Activated T-helper 2 cell treated with anti-CD3 and anti-CD28 coated beads, Interferon-gamma antibody, Interleukin-2, Interleukin-4, amounts not matched to agents 10 μg/mL and 5 μg/mL and 100 μg/mL, durations not matched to agents 14 hours and 24 hours and 36 hours (primary cell): ENCODE measurements at places on chromosomes 7 and 10. TPM values are rescaled to one million over a fixed set of nuclear protein-coding genes. Genes with fewer than 3 reads are reported as not detected.
A peak's percentile ranks its signal among the peaks of the same experiment; 100 is the strongest.

DNA sequence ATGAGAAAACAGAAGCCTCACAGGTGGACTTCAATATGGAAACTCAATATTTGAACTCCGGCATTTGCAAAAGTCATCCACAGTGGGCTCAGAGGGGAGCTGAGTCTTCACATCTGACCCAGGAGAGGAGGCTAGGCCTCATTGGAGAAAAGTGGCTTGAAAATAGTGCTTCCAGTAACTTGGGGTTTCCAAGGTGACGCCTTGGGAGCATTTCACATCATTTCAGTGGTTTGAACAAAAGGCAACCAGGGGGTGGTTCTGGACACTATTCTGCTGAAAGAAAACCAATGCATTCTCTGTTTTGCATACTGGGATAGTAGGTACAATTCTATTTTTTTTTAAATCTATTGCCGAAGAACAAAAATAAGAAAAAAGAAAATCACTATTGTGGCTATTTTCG lies 599.2 kb upstream of the POM121L12 start:
- H3K4me1 ChIP-seq: no peaks in the 10 kb centered on the region
- no peaks in the 10 kb centered on the region for H3K36me3 ChIP-seq
- no peak overlapping the region for H3K4me3 ChIP-seq
- H3K27ac ChIP-seq: no peak overlapping the region
- DNase-seq: no peak
- no peaks in the 10 kb centered on the region for H3K27me3 ChIP-seq

DNA sequence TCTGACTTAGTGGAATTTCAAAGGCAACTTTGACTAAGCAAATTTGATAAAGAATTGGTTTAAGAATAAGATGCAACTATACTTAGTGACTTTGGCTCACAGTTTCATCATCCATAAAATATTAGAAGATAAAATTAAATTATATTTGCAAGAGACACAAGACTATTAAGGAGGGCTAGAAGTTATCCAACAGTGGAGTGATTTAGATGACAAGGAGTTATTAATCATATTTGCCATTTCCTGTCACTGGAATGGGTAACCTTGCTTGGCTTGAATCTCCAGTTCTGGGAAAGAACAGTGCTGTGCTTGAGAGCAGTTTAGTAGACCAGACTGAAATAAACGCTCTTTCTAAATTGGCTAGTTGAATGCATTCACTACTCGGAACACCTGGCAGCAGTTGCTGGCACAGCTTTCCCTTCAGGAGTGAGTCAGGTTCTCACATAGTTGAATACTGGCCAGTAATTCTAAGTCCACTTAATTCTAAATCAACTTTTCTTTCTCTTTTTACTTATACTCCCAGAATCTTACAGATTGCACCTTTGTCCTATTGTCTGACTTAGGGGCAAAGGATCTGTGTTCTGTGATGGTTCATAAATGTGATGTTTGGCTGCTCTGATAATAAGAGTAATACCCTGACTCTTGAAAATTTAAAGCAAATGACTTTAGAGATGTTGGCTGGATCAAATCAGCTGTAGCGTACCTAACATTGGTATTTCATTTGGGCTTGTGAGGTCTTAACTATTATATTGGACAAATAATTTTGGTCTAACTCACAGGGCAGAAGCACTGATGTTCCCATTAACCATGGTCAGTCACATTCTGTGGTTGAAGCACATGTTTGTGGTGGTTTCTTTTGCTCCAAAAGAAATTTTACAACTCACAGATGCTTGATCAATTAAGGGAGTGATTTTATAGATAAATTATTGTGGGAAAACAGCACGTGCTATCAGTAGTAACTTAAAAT lies 16.6 kb downstream of the STMP1 start:
- peaks cover 34% of the 10 kb centered on the region for H3K36me3 ChIP-seq
- H3K27me3 ChIP-seq: no peaks in the 10 kb centered on the region
- no peak overlapping the region for H3K27ac ChIP-seq
- no peak for DNase-seq
- peaks cover 9% of the 10 kb centered on the region for H3K4me1 ChIP-seq

DNA sequence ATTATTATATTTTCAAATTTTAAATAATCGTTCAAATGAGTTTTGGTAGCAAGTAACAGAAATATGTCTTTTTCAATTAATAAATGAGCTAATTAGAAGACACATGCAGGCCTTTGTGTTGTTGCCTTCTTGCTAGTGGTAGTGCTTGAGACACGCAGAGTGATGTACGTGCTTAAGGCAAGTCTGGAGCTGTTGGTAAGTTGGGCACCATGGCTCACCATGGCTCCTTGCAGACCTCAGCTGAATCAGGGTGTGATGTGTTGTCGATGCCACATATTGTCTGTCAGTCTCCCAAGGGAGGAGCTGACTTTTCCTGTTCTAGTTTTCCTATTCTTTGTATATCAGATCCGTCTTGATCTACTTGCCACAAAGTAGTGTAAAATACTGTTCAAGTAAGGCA lies 8.3 kb downstream of the CDK14 start:
- peaks cover 3% of the 10 kb centered on the region for H3K4me1 ChIP-seq
- no peak overlapping the region for H3K27ac ChIP-seq
- no peak overlapping the region for H3K4me3 ChIP-seq
- no peaks in the 10 kb centered on the region for H3K36me3 ChIP-seq
- no peak for DNase-seq
- H3K27me3 ChIP-seq: peaks cover 32% of the 10 kb centered on the region

DNA sequence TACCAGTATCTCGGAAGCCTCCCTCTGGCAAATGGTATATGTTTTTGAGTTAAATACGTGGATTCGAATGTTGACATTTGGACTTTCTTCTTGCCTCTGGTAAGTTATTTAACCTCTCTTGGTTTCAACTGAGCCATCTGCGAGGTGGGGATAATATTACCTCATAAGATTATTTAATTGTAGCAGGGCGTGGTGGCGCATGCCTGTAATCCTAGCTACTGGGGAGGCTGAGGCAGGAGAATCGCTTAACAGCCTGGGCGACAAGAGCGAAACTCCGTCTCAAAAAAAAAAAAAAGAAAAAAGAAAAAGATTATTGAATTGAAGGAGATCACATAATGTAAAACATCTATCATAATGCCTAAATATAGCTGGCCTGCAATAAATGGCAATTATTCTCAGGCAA lies 396 bp upstream of the TAF5 start:
- peaks cover 8% of the 10 kb centered on the region for H3K4me1 ChIP-seq
- H3K4me3 ChIP-seq: peak overlapping the region; percentile 88
- no peaks in the 10 kb centered on the region for H3K27me3 ChIP-seq
- peaks cover 5% of the 10 kb centered on the region for H3K36me3 ChIP-seq

DNA sequence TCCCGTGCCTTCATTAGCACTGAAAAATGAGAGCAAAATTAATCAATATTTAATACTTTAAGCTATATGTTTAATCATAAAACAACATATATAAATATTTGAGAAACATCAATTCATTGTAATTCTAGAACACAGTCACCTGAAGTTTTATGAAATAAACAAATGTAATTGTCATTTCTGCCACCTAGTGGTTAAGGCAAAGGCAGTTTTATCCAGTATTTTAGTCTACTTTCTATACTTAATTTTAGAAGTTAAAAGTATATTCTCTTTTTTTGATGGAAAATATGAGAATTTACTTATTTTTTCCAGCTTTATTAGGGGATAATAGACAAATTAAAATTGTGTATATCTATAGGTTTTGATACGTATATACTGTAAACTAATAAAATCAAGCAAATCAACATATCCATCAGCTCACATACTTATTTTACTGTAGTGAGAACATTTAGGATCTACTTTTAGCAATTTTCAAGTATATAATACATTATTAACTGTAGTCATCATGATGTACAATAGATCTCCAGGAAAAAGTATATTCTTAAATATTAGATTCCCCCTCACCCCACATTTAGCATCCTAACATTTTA lies 16.9 kb downstream of the PCGF6 start:
- H3K27me3 ChIP-seq: no peaks in the 10 kb centered on the region
- no peak for DNase-seq
- no peaks in the 10 kb centered on the region for H3K4me1 ChIP-seq
- peaks cover 30% of the 10 kb centered on the region for H3K36me3 ChIP-seq
- no peak overlapping the region for H3K4me3 ChIP-seq

DNA sequence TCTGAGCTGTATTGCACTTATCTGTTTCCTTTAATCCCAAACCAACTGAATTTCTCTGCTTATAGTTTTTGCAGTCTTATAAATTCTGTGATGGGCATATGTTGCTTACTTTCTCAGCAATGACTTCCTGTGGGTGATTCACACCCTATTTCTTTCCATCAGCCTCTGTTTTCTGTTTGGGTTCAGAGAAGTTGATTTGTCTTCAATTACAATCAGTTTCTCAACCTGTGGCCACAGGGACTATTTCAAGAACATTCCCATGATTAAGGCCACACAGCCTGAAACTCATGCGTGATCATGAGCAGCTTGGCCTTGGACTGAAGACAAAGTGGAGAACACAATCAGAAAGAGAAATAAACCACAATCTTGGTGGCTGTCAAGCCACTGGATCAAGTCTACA lies 1174.6 kb upstream of the C7orf33 start:
- H3K27me3 ChIP-seq: no peaks in the 10 kb centered on the region
- H3K4me3 ChIP-seq: no peak overlapping the region
- H3K36me3 ChIP-seq: no peaks in the 10 kb centered on the region
- no peak for DNase-seq
- no peaks in the 10 kb centered on the region for H3K4me1 ChIP-seq

DNA sequence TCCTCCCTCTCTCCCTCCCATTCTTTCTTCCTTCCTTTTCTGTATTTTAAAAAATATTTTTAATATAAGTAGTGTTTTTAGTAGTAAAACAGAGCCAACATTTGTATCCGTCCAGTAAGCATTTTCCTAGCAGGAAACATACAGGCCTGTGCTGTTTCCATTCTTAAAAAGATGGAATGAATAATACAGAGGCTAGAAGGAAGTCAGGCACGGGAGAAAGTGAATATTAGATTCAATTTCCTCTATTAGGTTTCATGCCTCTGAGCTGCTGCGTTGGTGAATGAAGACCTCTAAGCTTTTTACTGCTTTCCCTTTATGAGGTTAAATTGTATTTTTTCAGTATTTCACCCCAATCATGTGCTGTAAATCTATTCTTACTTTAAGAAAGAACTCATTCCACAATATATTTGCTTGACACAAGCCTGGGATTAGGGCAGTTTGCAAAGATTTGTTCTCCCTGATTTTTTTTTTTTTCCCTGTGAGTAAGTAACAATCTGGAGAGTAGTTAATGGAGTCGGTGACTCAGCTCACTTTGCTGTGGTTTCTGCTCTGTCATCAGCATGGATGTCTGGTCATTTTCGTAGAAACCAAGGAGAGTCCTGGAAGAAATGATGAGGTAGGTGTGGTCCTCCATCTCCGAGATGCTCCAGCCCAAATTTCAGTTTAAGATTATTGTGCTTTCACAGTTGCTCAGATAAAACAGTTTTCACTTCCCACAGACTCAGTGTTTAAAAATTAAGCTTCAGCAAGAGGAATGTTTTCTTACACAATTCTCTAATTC lies 76.1 kb upstream of the PITRM1 start:
- H3K4me1 ChIP-seq: peaks cover 3% of the 10 kb centered on the region
- H3K4me3 ChIP-seq: no peak overlapping the region
- no peak overlapping the region for H3K27ac ChIP-seq
- peaks cover 51% of the 10 kb centered on the region for H3K27me3 ChIP-seq

- H3K27ac ChIP-seq: no peak overlapping the region
- H3K27me3 ChIP-seq: no peaks in the 10 kb centered on the region
- H3K36me3 ChIP-seq: no peaks in the 10 kb centered on the region
Observed at GRCh38 chr10:19730167-19730906, 85.9 kb upstream of the PLXDC2 start.

DNA sequence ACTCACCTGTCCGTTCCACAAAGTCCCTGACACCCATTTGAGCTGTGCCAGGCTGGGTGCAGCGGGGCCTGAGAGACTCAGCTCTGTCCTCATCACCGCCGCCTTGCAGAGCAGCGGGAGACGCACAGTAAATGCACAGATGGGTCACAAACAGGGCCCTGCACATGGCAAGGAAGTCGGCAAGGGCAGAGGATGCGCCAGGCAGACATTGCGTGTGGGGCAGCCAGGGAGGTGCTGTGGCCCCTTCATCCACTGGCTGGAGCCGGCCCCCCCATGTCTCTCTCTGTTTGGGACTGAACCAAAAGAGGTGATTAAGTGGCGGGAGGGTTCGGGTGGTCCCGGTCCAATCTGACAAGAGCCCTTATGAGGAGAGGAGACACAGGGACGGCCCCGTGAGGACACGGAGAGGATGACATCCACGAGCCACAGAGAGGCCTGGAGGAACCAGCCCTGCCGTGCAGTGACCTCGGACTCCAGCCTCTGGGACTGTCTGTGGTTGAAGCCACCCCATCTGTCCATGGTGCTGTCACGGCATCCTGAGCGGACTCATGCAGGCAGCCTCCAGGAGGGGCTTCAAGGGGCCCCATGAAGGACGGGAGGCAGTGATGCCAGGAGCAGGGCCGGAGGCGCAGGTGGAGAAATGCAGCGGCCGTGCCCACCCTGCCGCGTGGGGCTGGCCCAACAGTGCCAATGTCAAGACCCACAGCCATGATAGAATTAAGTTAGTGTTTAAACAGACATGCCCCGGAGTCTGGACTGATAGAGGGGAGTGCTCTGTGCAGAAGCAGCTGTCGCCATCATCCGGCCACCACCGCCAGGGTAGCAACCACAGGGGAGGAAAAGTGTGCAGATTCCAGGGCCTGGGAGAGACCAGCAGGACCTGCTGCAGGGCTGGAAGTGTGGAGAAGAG lies 28.4 kb upstream of the FOXL3 start:
- DNase-seq: no peak
- no peaks in the 10 kb centered on the region for H3K4me1 ChIP-seq
- H3K4me3 ChIP-seq: no peak overlapping the region
- H3K27ac ChIP-seq: no peak overlapping the region
- H3K27me3 ChIP-seq: no peaks in the 10 kb centered on the region

DNA sequence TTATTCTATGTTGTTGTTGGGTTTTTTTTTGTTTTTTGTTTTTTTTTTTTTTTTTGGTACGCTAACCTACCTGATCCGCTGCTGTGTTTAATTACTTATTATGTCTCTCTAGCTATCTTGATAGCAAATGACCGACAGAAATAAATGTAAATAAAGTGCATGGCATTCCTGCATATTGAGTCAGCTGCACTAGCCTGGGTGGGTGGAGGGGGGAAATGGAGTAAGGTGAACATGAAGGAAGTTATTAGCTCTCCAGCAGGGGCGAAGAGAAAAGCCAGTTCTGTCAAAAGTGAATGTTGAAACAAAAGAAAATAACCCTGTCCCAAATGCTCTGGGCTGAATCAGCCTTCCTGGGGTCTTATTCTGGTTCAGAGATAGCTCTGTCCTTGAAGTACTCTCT lies 210.7 kb upstream of the MDFIC start:
- H3K36me3 ChIP-seq: no peaks in the 10 kb centered on the region
- H3K27me3 ChIP-seq: peaks cover 8% of the 10 kb centered on the region
- DNase-seq: no peak
- H3K4me1 ChIP-seq: peaks cover 5% of the 10 kb centered on the region
- H3K4me3 ChIP-seq: no peak overlapping the region

DNA sequence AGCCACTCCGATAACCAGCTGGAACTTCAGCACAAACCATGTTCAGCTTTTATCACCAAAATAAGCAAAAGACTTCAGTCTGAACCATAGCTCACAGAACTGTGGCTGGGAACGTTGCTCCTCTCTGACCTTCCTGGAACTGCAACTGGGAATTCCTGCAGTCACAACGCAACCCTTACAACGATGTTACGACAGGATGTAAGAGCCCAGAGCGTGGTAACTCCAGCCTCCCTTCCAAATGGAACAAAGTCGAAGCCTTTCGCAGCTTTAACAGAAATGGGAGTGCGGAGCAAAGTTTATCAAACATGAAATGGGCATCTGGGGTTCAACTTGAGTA lies 162.6 kb downstream of the ADAM12 start:
- H3K27me3 ChIP-seq: no peaks in the 10 kb centered on the region
- no peaks in the 10 kb centered on the region for H3K36me3 ChIP-seq
- DNase-seq: no peak
- no peak overlapping the region for H3K4me3 ChIP-seq
- H3K27ac ChIP-seq: no peak overlapping the region
- no peaks in the 10 kb centered on the region for H3K4me1 ChIP-seq

The CHAT gene
- 2.2 and 2.5 TPM in 2 replicates for total RNA-seq

The CCDC6 gene
- total RNA-seq: 61.5 and 63.1 TPM in 2 replicates

The CCDC186 gene
- 11.3 and 13.9 TPM in 2 replicates for total RNA-seq

The POU6F2 gene
- 0.27 and 0.28 TPM in 2 replicates for total RNA-seq

The UNCX gene
- not detected in 2 replicates for total RNA-seq

The RARRES2 gene
- total RNA-seq: not detected in 2 replicates
